ENCODE measurements at places on chromosomes 12 and 14.

DNA sequence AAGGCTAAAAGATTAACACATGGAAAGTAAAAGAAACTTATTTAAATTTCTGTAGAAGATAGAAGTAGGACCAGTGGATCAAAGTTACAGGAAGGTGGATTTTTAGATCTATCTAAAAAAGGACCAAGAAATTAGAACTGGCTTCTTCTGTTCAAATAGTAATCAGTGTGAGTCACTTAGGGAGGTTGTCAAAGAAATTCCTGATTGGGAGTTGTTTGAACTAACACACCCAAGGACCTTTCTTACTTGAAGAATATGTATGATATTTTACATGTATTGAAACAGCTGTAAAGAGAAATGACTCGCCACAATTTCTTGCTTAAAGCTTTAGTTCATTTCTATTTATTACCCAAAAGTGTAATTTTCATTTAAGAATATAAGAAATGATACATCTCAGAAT lies 256.9 kb downstream of the RAD51B start:
- no peak for DNase-seq

- DNase-seq, result peak; percentile 39
Observed at GRCh38 chr12:94875525-94875924, 128.0 kb downstream of the NDUFA12 start.

DNA sequence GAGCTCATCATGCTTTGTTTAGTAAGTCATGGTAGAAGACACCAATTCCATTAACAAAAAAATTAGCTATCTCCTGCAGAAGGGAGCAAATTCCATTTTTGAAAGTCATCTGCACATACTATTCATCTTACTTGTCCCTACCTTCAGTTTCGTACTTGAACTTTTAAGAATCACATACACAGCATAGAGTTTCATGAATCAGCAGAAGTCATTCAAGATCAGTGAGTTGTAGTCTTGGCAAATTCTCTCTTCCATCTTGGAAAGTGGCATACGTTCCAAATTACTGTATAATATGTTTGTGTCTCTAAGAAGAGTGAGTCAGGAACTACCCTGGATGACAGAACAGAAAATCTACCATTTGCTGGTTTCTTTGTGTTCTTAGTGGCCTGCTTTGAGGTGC lies 14.1 kb downstream of the VRK1 start:
- DNase-seq, result no peak

GRCh38 chr12:54968181-54968730 lies 16.3 kb downstream of the TESPA1 start:
- DNase-seq, result no peak

DNA sequence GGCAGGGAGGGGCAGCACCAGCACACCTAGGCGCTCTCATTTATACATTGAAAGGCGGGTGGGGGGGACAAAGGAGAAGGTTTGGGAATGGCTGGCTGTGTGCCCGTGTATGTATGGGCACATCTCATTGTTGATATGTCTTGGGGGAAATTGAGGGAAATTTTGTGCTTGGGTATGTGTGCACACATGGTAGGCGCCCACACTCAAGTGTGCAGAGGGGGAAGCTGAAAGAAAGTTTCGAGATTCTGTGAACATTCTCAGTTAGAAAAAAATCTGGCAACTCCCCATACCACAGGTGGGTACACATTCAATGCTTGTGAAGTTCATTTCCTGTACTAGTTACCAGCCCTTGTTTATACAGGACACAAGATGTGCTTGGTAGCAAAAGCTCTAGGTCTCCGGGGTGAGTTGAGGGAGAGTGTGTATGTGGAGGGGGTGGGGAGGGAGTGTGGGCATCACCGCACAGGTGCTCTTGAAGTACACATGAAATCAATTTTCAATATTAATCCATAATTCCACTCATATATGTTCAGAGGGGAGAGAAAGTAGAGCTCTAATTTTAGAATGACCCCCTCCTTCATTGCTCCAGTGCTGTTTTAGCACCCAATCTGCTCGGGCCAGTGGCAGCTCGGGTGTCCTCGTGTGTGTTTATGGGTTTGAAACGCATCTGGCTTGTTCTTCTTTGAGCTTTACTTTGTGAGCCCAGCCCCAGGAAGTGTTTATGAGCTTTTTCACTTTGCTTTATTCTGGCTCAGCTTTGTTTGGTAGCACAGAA lies 286.0 kb downstream of the ZFP36L1 start:
- peak; percentile 51 for DNase-seq

DNA sequence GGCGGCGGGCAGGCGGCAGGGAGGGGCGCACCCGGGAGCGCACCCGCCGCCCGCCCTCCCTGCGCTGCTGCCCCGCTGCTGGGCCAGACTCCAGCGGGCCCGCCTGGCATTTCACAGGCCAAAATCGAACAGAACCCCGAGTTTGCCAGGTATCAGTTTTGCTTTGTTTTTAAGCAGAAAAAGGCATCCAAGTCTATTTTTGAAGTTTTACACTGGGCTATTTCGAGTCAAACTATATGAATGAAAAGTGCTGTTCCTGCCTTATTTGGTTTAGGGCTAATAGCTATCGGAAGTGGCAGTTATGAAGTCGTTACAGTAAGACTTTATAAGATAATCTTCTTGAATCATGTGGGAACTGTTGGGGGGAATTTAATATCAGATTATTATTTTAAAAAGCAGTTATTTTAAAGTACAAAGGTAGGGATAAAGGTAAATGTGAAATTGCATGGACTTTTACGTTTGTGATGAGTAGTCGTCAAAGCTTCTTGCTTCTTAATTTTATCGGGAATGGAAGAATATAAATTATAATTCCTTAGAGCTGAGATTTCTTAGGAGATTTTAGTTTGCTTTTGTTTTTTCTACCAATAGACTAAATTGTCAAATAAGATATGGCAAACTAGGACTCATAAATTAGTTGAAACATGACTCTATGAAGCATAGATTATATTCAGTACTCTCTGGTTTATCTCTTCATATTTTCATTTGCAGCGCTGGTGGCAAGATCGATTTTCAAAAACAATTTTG lies 1.1 kb downstream of the MSRB3 start:
- no peak for DNase-seq

DNA sequence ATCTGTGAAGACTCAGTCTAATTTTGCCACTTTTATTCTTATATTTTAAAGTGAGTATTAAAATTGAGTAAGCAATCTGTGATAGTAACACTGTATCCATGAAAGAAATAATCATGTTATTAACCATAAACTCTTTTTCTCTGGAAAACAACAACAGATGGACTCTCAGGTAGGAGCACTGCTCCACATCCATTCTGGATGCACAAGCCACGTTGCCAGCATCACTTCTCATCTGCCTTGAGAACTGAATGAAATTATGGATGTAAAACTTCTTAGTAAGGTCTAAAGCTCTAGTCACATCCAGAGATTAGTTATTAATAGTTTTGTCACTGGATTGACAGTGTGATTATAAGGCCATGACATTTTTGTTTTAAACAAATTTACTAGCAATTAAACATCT lies 489.1 kb upstream of the SYT1 start:
- no peak for DNase-seq

- DNase-seq, result no peak
Observed at GRCh38 chr14:95523051-95523814, 6.8 kb upstream of the SYNE3 start.

DNA sequence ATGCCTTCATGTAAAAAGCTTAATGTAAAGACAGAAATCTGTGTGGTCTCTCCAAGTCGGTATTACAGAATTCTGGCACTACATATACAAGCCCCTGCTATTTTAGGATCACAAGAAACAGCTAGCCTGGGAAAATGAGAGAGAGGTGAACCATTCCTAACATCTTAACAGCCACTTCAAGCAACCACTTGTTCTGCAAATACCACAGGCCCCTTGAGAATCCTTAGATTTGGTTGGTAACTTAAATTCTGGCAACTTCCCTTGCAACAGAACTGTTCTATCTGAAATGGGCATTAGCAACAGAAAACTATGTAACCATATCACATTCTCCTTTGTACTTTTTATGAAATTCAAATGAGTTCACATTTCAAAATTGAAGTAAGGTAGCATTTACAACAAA lies 68.5 kb downstream of the SPPL3 start:
- DNase-seq, result no peak

DNA sequence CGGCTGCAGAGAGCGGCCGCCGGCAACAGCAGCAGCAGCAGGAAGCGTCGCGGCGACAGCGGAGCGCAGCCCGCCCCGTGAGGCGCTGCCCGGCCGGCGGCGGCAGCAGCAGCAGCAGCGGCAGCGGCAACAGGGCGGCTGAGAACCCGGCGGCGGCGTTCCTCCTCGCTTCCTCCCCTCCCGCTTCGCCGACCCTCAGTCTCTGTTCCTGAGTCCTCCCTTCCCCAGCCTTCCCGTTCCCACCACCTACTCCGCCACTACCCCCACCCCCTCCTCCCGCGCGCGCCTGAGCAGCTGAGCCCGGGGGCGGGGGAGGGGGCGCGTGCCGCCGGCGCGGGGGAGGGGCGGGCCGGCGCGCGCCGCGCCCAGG lies 310 bp downstream of the BICDL1 start:
- DNase-seq, result peak; percentile 79

- DNase-seq, result no peak
Observed at GRCh38 chr12:31322801-31323207, 3.1 kb downstream of the SINHCAF start.

DNA sequence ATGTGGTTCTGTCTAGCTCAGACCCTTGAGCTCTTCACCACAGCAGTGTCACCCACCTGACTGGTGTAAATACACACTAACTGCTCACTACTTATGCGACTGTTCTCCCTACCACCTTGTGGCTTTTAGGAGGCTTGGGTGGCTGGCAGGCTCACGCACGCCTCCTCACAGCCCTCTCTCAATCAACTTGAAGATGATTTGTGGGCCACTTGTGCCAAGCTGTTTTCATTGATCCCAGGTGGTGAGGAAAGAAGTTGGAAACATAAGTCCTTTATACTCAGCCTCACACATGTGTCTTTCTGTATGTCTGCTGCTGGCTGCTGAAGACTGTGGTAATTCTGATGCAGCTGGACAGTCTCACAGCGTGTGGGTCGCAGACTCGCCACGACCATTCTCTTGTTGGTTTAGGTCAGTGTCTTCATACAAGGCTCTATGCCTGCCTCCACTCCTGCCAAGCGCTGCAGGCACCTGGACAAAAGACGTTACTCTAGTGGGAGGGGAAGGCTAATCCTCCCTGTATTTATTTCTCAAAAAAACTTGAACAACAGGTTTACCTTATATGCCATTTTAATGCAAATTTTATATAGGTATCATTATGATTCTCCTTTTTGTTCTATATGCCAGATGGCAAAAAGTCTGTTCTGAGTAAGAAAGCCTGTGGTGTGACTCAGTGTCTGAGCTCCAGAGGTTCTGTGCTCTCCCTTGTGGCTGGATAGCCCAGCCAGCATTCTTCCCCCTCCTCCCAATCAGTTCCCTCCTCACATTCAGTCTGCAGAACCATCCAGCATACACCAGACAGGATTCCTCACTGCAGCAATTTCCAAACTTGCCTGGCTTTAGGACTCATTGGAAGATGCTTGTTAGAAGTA lies 115.6 kb downstream of the DIP2B start:
- peak; percentile 80 for DNase-seq

- DNase-seq, result no peak
Observed at GRCh38 chr14:100815478-100816285, 10.2 kb upstream of the MEG3 start.

DNA sequence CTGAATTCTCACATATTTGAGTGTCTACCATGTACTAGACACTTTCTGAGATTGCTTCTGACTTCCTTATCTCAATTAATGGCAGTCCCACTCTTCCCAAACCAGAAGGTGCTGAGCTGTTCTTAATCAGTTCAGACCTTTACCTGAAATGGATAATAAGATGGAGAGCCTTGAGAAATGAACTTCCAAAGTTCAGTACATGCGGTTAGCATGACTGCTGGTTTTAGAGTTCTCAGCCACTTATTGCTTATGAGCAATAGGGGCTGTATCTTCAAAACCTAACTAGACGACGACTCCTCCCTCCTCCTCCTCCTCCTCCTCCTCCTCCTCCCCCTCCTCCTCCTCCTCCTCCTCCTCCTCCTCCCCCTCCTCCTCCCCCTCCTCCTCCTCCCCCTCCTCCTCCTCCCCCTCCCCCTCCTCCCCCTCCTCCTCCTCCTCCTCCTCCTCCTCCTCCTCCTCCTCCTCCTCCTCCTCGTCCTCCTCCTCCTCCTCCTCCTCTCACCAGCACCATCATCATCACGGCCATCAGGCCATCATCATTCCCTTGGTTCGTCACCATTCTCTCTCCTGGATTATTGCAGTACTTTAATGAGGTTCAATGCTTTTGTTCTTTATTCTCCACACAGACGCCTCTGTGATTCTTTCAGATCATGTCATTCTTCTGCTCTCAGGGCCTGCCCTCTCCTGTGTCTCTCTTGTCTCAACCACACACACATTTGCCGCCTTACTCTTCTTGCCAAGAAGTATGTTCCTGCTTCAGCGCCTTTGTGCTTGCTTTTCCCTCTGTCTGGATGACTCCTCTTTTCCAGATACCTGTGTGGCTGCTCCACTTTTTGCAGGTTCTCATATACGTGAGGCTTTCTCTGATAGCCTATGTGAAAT lies 2.7 kb downstream of the PCNX1 start:
- DNase-seq, result no peak

All from NCI-H510A treated with DMSO at 0.1 percent for 48 hours (cell line).